ENCODE measurements at places on chromosomes 7 and 10.

GRCh38 chr10:32957341-32958084, 517 bp downstream of the ITGB1 start:
- no peak for DNase-seq

GRCh38 chr10:114923551-114923950, 14.4 kb upstream of the TRUB1 start:
- DNase-seq, result no peak

GRCh38 chr7:112744818-112745217, 45.4 kb downstream of the TMEM168 start:
- DNase-seq, result no peak

GRCh38 chr7:155625557-155625956, 18.9 kb upstream of the RBM33 start:
- no peak for DNase-seq

DNA sequence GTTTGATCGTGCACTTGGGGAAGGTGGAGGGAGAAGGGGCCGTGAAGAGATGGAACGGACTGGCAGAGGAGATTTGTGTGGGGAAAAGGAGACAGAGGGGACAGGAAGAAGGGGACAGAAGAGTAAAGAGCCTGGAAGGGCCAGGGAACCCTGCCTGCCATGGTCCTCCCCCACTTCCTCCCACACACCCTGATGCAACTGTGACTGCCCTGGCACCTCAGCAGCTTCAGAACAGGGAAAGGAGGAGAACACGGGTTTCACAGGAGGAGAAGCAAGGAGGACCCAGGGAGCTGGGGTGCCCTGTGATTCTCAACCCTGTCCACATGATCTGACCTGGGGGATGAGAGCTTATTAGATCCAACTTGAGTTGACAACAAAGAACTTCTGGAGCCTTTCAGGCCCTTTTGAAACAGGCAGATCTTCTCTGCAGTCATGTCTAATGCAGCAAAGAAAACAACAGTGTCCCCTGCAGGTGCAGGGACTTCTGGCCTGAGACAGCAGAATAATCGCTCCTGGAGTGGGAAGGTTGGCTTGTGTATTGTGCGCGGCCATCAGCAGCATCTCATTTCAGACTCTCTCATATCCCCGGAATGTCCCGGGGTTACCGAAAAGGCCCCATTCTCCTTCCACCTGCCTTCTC, 421.6 kb downstream of the PAXIP1 start:
- no peak for DNase-seq

All from NCI-H187 (cell line).